Activated naive CD8-positive, alpha-beta T cell treated with anti-CD3 and anti-CD28 coated beads for 36 hours (primary cell): ENCODE measurements at places on chromosomes 4 and X. TPM values are rescaled to one million over a fixed set of nuclear protein-coding genes. Genes with fewer than 3 reads are reported as not detected.

Gene NAT8L
- total RNA-seq: 0.60 TPM

Gene SPOCK3
- 0.44 TPM for total RNA-seq

Gene TMPRSS11F
- total RNA-seq: not detected

Gene GAGE1
- total RNA-seq: not detected

Gene BEX1
- 0.84 TPM for total RNA-seq

Gene MAGEC3
- total RNA-seq: not detected

Gene EPGN
- not detected for total RNA-seq

DNA sequence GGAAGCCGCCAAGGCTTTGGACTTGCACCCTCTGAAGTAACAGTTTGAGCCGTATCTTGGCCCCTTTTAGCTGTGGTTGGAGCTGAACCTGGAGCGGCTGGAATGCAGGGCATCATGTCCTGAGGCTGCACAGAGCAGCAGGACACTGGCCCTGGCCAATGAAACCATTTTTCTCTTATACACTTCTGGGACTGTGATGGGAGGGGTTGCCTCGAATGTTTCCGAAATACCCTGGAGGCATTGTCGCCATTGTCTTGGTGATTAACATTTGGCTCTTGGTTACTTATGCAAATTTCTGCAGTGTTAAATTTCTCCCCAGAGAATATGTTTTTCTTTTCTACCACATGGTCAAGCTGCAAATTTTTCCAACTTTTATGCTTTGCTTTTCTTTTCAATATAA lies 137.2 kb downstream of the MAGEC1 start:
- DNase-seq: no peak
- H3K27me3 ChIP-seq: no peaks in the 10 kb centered on the region
- no peak overlapping the region for H3K27ac ChIP-seq
- H3K36me3 ChIP-seq: no peaks in the 10 kb centered on the region
- H3K4me1 ChIP-seq: no peaks in the 10 kb centered on the region

GRCh38 chrX:46547857-46548256 lies 2.6 kb upstream of the ZNF674 start:
- no peak overlapping the region for H3K4me3 ChIP-seq
- peaks cover 24% of the 10 kb centered on the region for H3K4me1 ChIP-seq
- DNase-seq: no peak
- H3K36me3 ChIP-seq: peaks cover 15% of the 10 kb centered on the region

GRCh38 chrX:149515954-149516602 lies 11.0 kb upstream of the IDS start:
- no peak overlapping the region for H3K27ac ChIP-seq
- H3K4me3 ChIP-seq: no peak overlapping the region
- H3K4me1 ChIP-seq: peaks cover 42% of the 10 kb centered on the region

DNA sequence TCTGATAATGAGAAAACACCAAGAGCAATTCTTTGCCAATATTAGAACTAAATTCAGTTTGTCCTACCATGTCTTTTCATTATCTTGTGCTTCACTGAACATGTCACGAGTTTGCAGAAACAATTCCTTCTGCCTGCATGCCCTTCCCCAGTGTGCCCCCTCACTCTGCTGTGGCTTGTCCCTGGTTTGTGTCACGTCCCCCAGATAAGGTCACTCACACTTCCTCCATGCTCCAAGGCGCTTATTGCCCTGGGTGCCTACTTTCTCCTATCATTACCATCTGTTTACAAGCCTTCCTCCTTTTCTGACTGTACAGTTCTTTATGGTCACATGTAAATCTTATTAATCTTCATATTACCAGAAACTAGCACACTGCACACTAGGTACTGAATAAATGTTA lies 394.1 kb downstream of the KCNIP4 start:
- no peaks in the 10 kb centered on the region for H3K27me3 ChIP-seq
- no peaks in the 10 kb centered on the region for H3K4me1 ChIP-seq
- no peak for DNase-seq
- H3K4me3 ChIP-seq: no peak overlapping the region

GRCh38 chr4:130542953-130543352 lies 1447.0 kb downstream of the C4orf33 start:
- no peaks in the 10 kb centered on the region for H3K27me3 ChIP-seq
- H3K27ac ChIP-seq: no peak overlapping the region
- H3K4me1 ChIP-seq: no peaks in the 10 kb centered on the region
- no peak overlapping the region for H3K4me3 ChIP-seq
